ENCODE measurements at places on chromosomes 5 and 9.

DNA sequence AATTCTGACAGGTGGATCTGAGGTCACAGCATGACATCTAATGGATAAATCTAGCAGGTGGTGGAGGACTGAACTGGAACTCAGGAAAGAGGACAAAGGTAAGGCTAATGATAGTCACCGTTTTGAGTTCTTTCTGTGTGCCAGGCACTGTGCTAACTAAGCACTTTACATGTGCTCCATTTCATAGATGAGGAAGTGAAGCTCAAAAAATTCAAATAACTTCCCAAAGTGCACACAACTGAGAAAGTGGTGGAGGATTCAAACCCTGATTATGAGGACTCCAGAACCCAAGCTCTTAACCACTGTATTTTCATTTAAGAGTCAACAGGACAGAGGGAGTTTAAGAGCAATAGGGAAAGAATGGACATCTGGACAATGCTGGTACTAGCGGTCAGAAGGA, 7.1 kb upstream of the DELE1 start:
- DNase-seq, result no peak

DNA sequence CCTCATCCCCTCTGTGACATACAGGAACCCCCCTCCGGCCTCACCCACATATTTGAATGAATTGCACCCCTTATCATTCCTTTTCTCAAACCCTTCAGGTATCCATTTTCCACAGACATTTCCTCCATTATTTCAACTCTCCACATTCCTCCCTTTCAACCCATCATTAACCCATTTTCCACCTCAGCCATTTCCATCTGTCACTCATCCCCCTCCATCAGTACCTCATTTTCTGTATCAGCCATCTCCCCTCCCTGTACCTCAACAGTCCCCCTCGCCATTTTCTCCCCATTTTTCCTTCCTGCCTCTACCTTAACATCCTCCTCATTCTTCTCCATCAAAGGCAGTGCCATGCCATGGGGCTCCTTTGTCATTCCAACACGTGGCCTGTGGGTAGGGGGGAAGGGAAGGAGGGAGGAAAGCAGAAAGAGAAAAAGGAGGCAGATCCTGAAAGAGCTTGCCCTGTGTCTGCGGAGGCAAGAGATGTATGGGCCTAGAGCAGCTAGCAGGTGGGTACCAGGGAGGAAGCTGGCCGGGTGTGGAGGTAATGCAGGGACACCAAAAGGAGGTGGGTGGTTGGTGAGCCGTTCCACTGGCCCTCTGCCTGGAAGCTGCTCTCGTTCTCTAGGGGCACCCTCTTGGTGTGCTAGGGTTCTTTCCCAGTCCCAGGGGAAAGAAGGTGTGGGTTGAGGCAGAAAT, 1.5 kb downstream of the DNAJB5 start:
- no peak for DNase-seq

- DNase-seq, result no peak
Observed at GRCh38 chr9:8724284-8725018, 924.9 kb upstream of the DMAC1 start.

GRCh38 chr9:134811673-134812342, 68.8 kb upstream of the FCN2 start:
- no peak for DNase-seq

GRCh38 chr5:22372376-22372775, 480.8 kb downstream of the CDH12 start:
- DNase-seq, result no peak

Data from NCI-H2107 (cell line).